ENCODE measurements at places on chromosomes 7 and 10.
A peak's percentile ranks its signal among the peaks of the same experiment; 100 is the strongest.

DNA sequence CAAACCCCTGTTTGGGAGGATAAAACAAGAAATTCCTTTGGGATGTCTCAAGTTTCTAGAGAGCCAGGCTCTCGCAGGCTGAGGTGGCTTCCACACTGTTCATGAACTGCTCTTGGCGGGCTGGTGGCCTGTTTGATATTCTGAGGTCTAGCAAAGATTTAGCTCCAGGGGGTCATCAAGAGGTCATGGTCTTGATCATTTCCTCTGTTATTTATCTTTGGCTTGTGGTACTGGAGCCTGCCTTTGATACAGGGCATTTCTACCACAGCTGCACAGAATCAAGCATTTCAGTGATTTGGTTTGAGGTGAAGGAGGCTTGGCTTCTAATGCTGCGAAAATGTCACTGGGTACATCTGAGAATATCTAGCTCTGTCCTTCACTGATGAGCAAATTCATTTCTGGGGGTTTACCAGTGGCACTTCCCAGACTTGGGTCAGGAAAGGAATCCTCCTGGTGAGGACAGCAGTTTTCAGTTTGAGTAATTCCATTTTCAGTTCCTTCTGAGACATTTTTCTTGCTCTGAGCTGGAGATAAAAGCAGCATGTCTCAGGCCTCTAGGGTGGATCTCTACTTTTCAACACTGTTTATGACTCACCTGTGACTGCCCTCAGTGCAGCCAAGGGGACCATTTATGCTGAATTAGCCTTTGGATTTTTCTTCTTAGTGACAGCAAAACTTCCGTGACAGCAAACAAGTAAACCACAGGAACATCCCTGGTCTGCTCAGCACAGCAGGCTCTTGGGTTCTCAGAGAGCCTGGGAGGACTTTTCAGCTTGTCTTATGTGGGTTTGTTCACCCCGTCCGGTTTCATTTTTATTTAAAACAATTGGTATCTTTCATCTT lies 312.0 kb downstream of the RNLS start:
- peak; percentile 63 for DNase-seq

- DNase-seq: no peak
These were observed 27.3 kb downstream of the PDE1C start for GRCh38 chr7:32042900-32043299.

GRCh38 chr10:52348037-52348564 lies 34.0 kb downstream of the DKK1 start:
- DNase-seq: no peak

DNA sequence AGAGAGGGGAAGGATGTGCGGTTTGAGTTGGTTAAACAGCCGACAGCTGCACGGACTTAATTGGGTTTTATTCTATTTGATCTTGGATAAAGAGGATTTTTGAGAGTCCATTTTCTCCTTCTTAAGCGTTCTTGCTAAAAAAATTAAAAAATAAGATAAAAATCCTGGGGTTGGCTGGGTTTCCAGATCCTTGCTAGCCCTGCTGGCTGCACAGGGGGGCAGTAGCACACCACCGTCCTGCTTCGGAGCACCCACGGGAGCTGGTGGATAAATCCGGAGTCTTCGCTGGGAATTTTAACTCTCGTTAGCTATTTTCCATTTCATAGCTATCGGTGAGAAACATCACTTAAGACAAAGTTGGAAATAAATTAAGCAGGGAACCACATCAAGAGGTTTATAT lies 792.0 kb downstream of the TYW1 start:
- no peak for DNase-seq

DNA sequence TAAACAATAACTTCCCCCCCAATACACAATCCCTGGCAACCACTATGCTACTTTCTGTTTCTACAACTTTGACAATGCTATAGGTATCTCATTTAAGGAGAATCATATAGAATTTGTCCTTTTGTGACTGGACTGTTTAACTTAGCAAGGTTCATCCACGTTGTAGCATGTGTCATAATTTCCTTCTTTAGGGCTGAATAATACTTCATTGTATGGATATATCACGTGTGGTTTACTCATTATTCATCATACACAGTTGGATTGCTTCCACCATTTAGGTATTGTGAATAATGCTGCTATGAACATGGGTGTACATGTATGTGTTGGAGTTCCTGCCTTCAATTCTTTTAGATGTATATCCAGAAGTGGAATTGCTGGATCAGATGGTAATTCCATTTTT lies 111.0 kb downstream of the LMBR1 start:
- no peak for DNase-seq

Data from activated T-helper 1 cell treated with anti-CD3 and anti-CD28 coated beads, Interleukin-12 subunit alpha, Interleukin-12 subunit beta, Interleukin-2, Interleukin-4 antibody, amounts not matched to agents 30 ng/mL and 10 ng/mL and 1 ng/mL, durations not matched to agents 14 hours and 24 hours and 36 hours (primary cell).